ENCODE measurements at places on chromosomes 4 and X.

- DNase-seq, result no peak
These were observed 19.7 kb downstream of the GAB3 start for GRCh38 chrX:154731184-154731583.

DNA sequence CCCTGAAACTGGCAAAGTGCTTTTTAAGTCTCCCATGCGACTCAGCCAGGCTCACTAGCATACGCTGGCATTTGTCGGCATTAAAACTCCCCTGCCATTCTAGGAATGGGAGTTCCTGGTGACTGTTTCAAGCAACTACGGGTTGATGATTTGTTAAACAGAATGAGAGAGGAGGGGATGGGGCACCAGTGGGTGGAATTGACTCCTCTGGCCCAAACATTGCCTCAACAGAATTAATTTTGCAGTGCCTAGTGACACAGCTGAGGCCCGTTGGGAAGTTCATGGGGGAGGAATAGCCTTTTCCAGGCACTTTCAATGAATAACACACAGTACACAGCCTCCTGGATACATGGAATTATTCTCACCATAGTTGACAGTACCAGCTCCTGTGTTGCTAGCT is 30.1 kb downstream of the NEUROG2 start:
- DNase-seq, result no peak

- DNase-seq, result no peak
These were observed 13.7 kb upstream of the PHKA1 start for GRCh38 chrX:72727846-72728245.

- no peak for DNase-seq
These were observed 375.2 kb downstream of the MAGEE1 start for GRCh38 chrX:76802708-76803107.

DNA sequence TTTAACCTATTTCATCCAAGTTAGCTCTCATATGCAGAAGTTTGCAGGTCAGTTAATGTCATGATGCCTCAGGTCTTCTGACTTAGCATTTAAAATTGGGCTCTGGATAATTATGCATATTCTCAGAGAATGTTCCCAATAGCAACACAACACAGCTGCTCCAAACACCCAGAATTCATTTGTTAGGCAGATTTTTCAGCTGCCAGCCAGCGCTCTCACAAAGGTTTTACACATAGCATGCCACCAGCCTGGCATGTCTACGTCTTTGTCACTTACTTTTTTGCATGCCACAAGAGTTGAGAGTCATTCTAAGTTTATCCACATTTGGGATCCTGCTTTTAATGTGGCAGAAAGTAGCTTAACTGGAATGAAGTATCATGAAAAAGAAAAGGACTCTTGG is 84.8 kb downstream of the LIMCH1 start:
- no peak for DNase-seq

Measured in endothelial cell (in vitro differentiated cells).